ENCODE measurements at places on chromosomes 7 and 10.

GRCh38 chr10:17951868-17952371 is at the start of gene SLC39A12:
TSS of gene SLC39A12 (plus strand) at chr10:17951918. CDS start at chr10:17953277, 1,359 bp downstream.
- DNase-seq: no peak

- no peak for DNase-seq
These were observed 153.0 kb downstream of the DOCK4 start for GRCh38 chr7:112052993-112053736.

DNA sequence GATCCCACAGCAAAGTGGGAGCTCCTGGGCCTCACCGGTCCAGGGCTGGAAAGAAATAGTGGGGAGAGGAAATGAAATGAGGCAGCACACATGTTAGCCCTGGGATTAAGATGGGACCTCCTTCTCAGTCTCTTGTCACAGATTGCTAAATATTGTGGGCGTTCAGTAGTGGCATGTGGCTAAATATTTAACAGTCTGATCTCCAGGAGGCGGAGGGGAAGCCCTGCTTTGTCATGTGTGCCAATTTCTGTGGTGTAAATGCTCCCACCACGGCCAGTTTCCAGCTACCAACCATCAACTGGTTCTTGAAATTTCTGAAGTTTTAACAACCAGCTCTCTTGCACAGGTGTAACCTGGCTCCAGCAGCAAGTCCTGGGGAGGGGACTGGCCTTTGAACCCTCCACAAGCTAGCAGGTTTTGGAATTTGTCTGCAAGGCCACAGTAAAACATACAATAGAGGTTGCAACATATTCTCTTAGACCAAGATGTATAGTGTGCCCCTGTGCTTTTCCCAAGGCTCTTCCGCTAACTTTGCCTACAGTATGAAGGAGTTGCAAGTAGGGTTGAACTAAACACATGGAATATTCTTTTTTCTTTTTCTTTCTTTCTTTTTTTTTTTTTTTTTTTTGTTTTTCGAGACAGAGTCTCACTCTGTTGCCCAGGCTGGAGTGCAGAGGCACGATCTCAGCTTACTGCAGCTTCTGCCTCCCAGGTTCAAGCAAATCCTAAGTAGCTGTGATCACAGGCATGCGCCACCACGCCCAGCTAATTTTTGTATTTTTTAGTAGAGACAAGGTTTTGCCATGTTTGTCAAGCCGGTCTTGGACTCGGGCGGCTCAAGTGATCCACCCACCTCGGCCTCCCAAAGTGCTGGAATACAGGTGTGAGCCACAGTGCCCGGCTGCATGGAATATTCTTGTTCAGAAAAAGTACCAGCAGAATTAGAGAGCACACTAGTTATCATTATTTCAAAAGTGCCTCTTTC is 103.1 kb upstream of the PCBD1 start:
- no peak for DNase-seq

DNA sequence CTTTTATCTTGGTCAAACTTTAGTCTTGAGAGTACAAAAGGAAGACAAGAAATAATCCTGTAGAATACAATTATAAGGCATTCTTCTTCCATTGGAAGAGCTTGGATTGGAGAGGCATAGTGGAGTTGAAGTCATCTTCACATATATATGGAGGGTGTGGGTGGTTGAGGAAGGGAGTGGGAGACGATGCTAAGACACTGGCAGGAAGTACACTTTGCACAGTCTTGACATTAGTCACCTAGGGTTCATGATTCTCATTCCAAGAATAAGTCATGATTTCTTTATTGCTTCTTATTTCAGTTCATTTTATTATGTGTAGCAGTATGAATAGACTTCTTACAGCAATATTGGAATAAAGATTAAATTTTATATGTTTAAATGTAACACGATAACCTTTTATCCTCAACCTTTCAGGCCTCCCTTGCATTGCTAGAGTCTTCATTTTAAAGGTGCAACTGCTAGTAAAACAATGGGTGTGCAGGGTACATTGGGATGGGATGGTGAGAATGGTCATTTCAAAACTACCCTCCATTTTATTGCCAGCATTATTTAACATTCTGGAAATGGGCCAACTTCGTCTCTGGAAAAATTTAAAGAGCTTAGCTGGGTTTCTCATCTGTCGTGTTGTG is 12.3 kb upstream of the SLC26A3 start:
- no peak for DNase-seq

DNA sequence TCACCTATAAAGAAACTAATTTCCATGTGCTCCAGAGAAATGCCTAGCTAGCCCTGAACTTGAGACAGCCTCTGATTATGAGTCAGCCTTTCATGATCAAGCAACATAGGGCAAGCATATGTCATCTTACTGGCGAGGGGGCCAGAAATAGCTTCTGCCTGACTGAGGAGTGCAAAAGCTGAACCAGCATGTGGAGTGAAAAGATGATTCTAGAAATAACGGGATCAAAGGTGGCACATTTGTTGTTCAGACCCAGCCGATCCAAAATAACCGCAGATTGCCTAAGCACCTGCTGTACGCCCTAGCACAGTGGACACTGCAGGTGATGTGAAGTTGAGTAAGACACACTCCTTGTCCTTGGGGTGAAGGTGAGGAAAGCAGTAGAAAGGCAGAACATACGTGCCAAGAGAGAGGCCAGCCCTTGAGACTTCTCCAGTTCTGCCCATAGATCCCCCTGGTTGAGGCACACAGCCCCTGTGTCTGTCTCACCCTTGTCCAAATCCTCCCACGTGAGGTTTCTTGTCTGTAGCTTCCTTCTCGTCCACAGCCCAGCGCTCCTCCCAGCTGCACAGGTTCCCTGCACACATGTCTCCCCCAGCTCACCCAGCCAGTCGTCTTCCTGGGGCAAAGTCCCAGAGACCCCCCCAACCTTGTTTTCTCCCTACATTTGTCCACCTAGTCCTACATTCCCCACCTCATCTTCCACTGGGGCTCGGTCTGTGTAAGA is 2.8 kb upstream of the BCL7B start:
- no peak for DNase-seq

- DNase-seq: no peak
These were observed 166.8 kb downstream of the MACC1 start for GRCh38 chr7:20050241-20050966.

DNA sequence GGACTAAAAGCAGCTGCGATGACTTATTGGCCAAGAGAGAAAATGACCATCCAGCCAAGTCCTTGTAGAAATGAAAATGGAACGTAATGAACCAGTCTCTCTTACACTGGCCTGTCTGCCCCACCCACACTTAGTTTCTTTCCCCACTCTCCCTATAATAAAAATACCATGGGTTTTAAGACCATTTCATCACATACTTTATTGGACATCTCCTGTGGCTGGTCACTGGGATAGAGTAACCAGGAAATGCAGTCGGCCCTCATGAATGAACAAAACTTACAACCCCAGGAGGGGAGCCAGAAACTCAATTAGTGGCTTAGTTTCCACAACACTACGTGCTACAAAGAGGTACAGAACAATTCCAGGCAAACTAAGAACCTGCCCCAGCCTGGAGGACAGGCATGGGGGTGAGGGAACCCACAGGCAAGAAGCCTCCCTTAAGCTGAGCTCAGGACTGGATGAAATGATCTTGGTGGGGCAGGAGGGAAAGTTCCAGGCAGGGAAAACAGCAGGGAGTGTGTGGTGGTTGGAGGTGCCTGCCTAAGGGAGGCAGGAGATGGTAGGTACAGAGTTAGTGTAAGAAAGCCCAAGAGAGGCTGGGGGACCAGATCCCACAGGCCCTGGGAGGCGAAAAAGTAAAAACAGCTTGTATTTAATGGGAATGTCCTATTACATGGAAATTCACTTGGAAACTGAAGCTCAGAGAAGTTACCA is 29.6 kb downstream of the MKI67 start:
- DNase-seq: no peak

DNA sequence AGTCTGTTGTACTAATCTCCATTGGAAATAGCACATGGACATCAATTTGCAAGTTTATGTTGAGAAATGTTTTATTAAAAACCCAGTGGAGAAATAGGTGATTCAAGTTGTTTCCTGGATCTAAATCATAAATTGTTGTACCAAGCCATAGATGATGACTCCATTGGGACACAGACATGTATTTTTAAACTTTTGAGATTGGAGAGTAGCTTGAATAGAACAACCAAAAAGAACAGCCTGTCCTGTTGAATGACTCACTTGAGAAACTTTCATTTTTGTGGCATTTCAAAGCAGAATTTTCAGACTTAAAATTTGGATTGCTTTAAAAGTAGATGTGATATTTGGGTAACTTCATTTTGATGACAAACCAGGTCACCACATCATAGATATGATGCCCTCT is 197.5 kb downstream of the GPAM start:
- DNase-seq: no peak

DNA sequence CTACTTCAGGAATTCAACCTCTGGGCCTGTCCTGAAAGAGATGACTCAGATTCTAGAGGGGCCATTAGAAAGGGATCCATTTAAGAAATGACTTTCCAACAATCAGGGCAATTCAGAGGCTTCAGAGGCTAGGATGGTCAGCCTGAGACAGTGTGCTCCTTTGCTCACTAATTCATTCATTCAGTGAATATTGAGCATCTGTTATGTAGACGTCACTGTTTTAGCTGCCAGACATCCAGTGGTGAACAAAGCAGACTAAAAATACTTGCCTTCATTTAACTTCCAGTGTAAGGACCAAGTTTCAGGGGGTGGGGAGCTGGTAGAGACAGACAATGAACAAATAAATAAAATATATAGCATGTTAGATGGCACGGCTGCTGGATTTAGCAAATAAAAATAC is 1.6 kb downstream of the KIAA1217 start:
- no peak for DNase-seq

GRCh38 chr10:45354261-45354660 is 19.8 kb upstream of the ALOX5 start:
- no peak for DNase-seq

GRCh38 chr7:130022623-130023175 is 28.5 kb downstream of the ZC3HC1 start:
- DNase-seq: no peak

GRCh38 chr7:42010751-42011150 is 226.3 kb downstream of the GLI3 start:
- DNase-seq: no peak

GRCh38 chr7:92797693-92798092 is 38.7 kb downstream of the CDK6 start:
- no peak for DNase-seq

- no peak for DNase-seq
These were observed 164.7 kb downstream of the ADAM12 start for GRCh38 chr10:126223512-126224067.

GRCh38 chr7:46150202-46150601 is 229.1 kb upstream of the IGFBP3 start:
- no peak for DNase-seq
